ENCODE measurements at places on chromosomes 2 and 18.

DNA sequence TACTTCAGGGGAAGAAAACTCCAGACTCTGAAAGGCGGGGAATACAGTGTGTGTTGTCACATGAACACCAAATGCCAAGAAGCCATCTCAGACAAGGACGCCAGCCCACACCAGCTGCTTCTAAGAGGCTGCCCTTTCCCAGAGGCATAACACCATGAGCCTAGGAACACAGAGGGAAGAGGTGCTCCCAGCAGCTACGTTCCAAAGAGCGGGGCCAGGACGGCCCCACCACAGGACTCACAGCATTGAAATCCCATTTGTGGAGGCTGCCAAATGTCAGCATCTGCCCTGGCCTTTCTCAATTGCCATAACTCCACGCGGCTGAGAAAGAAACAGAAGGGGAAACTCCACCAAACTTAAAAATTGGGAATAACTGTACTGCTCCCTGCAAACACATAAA, 20.1 kb upstream of the ID2 start:
- DNase-seq, result no peak

DNA sequence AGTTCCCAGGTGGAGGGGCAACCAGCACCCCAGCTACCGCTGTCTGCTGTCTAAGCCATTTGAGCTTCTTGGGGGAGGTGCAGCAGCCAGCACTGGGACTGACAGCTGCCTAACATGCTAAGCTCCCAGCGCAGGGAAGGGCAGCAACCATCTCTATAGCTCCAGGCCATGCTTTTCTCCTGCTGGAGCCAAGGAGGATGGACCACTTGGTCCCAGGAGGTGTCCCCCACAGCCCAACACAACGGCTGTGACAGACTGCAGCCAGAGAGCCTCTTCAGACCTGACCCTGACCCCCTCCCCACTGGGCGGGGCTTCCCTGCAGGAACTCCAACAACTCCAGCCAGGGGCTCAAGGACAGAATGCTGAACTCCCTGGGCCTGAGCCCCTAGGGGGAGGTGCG, 370.6 kb upstream of the REG3G start:
- DNase-seq, result no peak

DNA sequence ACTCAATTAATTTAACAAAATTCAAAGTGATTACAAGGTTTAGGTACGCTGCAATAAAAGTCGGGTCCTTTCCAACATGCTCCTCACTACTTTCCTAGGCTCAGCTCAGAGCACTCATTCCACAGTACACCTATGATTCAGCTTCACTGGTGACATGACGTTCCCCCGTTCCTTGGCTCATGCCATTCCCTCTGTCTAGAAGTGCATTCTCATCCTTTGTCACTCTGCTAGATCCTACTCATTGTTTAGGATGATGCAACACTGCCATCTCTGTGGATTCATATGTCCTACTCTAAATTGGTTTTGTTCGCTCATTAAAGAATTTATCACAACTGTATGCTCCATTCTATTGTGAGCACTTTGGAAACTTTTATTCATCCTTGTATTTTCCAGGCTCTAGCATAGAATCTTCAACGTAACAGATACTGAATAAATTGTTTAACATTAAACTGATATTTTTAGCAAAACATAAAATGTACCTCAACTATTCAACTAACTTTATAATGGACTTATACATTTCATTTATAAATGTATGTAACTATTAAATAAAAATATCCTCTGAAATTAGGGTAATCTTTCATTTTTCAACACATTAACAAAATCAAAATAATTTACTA, 78.6 kb downstream of the FAM228A start:
- no peak for DNase-seq

DNA sequence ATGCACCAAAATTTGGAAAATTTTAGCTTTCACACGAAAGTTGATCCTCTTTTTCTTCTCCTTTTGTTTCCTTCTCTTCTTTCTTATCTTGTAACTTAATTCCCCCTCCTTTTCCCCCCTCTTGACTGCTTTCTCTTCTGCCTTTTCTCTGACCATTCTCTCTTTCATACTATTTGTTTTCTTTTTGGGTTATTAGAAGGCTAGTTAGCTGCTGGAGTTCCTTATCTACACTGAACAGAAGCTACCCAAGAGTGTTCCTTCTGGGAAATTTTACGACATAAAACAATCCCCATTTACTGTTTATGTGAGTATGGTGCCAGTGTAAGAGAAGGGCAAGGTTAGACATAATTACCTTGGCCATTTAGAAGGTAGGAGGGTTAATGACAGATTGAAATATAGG, 218.4 kb upstream of the DTNA start:
- no peak for DNase-seq

GRCh38 chr2:239162976-239163687, 237.7 kb downstream of the HDAC4 start:
- no peak for DNase-seq

All from Caco-2 (cell line).